ENCODE measurements at places on chromosomes 13 and 19.
A peak's percentile ranks its signal among the peaks of the same experiment; 100 is the strongest.

- H3K27ac ChIP-seq: no peak overlapping the region
- H3K4me1 ChIP-seq: no peaks in the 10 kb centered on the region
- H3K27me3 ChIP-seq: no peaks in the 10 kb centered on the region
- no peak for DNase-seq
Observed at GRCh38 chr13:68345963-68346531, 1115.9 kb upstream of the PCDH9 start.

GRCh38 chr19:58395220-58395978, at the start of gene RNF225:
RNF225 (plus strand) TSS chr19:58395656; CDS start chr19:58396090, 434 bp downstream.
- H3K36me3 ChIP-seq: peaks cover 10% of the 10 kb centered on the region
- DNase-seq: no peak
- no peak within 1 kb of the TSS for H3K27ac ChIP-seq
- H3K4me3 ChIP-seq: no peak within 1 kb of the TSS
- peaks cover 25% of the 10 kb centered on the region for H3K27me3 ChIP-seq

DNA sequence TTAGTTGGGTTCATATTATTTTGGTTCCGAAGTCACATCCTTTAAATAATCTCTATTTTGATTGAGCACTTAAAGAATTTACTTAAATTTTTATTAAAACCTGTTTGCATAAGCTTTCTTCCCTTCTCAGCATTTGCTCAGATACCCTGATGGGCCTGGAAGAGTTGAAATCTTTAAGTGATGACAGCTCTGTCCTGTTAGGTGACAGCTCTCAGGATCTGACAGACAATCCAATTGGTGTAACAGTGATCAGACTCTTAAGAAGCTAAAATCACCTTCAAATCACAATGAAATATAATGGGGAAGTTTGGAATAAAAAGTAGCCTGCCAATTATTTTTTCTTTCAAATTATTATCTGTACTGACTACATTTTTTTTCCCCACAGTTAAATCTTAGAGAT, 284.4 kb downstream of the LMO7 start:
- DNase-seq: no peak
- H3K27ac ChIP-seq: no peak overlapping the region
- no peaks in the 10 kb centered on the region for H3K36me3 ChIP-seq
- no peak overlapping the region for H3K4me3 ChIP-seq
- H3K27me3 ChIP-seq: no peaks in the 10 kb centered on the region
- H3K4me1 ChIP-seq: no peaks in the 10 kb centered on the region

DNA sequence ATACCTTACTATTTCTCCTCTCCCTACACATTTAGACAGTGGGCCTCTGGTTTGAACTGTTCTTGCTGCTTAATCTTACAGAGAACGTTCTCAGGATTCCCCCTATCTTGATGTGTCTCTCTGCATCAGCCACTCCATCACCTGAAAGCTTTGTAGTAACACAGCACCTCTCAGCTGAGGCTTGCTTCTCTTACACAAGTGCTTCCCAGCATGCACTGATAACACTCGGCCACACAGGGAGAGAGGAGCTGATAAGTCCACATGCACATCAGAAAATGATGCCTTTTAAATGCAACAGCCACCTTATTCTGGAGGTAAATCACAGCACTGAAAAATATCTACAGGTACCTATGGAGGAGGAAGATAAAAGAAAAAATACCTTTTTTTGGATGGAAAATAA, 192.2 kb upstream of the TSHZ3 start:
- H3K27me3 ChIP-seq: no peaks in the 10 kb centered on the region
- no peak overlapping the region for H3K4me3 ChIP-seq
- H3K4me1 ChIP-seq: no peaks in the 10 kb centered on the region
- H3K36me3 ChIP-seq: no peaks in the 10 kb centered on the region
- H3K27ac ChIP-seq: no peak overlapping the region

DNA sequence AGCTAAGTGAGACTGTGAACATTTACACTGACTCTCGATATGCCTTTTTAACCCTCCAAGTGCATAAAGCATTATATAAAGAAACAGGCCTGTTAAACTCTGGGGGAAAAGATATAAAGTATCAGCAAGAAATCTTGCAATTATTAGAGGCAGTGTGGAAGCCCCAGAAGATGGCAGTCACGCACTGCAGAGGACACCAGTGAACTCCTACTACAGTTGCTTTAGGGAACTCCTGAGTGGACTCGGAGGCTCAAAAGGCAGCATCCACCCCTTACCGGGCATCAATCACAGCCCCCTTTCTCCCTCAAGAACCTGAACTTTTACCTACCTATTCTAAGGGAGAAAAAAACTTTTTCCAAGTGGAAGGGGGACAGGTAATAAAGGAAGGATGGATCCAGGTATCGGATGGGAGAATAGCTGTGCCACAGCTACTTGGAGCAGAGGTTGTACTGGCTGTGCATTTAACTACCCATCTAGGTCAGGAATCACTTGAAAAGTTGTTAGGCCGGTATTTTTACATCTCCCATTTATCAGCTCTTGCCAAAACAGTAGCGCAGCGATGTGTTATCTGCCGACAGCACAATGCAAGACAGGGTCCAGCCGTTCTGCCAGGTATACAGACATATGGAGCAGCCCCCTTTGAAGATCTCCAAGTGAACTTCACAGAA, 80.1 kb downstream of the ZNF486 start:
- no peak overlapping the region for H3K27ac ChIP-seq
- H3K4me1 ChIP-seq: no peaks in the 10 kb centered on the region
- H3K4me3 ChIP-seq: no peak overlapping the region
- no peaks in the 10 kb centered on the region for H3K27me3 ChIP-seq

DNA sequence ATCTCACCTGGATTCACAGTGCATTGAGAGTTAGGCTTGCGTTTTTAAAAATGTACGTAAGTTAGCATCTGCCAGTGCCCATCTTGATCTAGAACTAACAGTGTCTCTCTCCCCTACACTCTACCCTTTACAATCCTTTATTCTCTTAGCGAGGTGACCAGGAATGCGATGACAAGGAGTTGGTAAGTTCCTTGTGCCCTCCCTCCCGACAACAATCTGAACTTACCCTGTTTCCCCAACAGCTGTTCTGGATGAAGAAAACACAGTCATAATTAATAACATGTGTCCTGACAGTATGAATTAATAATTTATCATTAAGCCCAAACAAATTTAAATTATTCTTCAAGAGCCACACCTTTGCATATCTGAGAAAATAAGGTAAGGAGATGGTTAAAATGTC, 6.3 kb downstream of the TSHZ3 start:
- H3K4me3 ChIP-seq: no peak overlapping the region
- peaks cover 24% of the 10 kb centered on the region for H3K4me1 ChIP-seq
- H3K27ac ChIP-seq: no peak overlapping the region
- DNase-seq: no peak

GRCh38 chr13:113065406-113066141, 40.0 kb upstream of the F7 start:
- no peak for DNase-seq
- H3K4me3 ChIP-seq: no peak overlapping the region
- H3K4me1 ChIP-seq: no peaks in the 10 kb centered on the region
- no peak overlapping the region for H3K27ac ChIP-seq

DNA sequence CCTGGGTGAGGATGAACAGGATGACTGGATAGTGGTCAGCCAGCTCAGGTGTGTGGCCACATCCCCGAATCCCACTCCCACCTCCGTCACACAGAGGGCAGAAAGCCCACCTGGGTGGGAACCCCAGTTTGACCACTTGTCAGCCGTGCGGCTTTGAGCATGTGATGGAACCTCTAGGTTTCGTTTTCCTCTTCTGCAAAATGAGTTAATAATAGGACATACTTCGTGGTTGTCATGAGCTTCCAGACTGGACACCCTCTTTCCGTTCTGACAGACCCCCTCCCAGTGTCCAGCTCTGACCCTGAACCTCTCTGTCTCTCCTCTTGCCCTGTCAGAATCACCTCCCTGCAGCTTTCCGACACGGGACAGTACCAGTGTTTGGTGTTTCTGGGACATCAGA, 1.8 kb downstream of the AXL start:
- no peak for DNase-seq
- H3K4me1 ChIP-seq: peaks cover 14% of the 10 kb centered on the region
- no peak overlapping the region for H3K4me3 ChIP-seq
- no peaks in the 10 kb centered on the region for H3K36me3 ChIP-seq
- H3K27ac ChIP-seq: peak overlapping the region; percentile 97

GRCh38 chr19:2810141-2811091, 9.3 kb upstream of the ZNF554 start:
- H3K4me3 ChIP-seq: no peak overlapping the region
- DNase-seq: peak; percentile 4
- peaks cover 6% of the 10 kb centered on the region for H3K4me1 ChIP-seq
- no peak overlapping the region for H3K27ac ChIP-seq
- peaks cover 54% of the 10 kb centered on the region for H3K36me3 ChIP-seq

GRCh38 chr19:7698583-7698982, 3.3 kb downstream of the FCER2 start:
- no peaks in the 10 kb centered on the region for H3K4me1 ChIP-seq
- H3K27ac ChIP-seq: no peak overlapping the region
- H3K36me3 ChIP-seq: no peaks in the 10 kb centered on the region

DNA sequence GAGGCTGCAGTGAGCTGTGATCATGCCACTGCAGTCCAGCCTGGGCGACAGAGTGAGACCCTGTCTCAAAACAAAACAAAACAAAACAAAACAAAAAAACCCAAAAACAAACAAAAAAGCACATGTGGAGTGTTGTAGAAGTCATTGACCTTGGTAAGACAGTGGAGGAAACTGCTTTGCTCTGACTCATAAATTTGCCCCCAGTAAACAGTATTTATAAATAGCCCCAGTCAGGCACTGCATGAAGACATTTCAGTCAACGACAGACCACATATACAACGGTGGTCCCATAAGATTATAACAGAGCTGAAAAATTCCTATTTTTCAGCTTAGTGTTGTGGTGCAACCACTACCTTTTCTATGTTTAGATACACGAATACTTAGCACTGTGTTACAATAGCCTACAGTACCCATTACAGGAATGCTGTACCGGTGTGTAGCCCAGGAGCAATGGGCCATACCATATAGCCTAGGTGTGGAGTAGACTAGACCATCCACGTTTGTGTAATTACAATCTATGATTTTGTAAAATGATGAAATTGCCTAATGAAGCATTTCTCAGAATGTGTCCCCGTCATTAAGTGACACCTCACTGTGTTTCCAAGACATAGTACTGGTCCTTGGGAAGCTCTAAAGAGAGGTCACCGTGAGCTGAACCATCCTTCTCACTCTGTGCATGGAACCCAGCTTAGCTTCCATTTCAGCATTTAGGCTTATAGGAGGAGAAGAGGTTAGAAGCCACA, 1.1 kb downstream of the ARL11 start:
- DNase-seq: no peak
- H3K27ac ChIP-seq: no peak overlapping the region
- peaks cover 16% of the 10 kb centered on the region for H3K4me1 ChIP-seq
- H3K36me3 ChIP-seq: no peaks in the 10 kb centered on the region
- no peaks in the 10 kb centered on the region for H3K27me3 ChIP-seq
- no peak overlapping the region for H3K4me3 ChIP-seq

GRCh38 chr19:34254698-34255432, 511 bp downstream of the GARRE1 start:
- no peaks in the 10 kb centered on the region for H3K36me3 ChIP-seq
- DNase-seq: peak; percentile 64
- peaks cover 48% of the 10 kb centered on the region for H3K4me1 ChIP-seq

- no peak overlapping the region for H3K27ac ChIP-seq
- H3K4me1 ChIP-seq: peaks cover 23% of the 10 kb centered on the region
- H3K27me3 ChIP-seq: no peaks in the 10 kb centered on the region
- H3K36me3 ChIP-seq: no peaks in the 10 kb centered on the region
- DNase-seq: peak; percentile 93
Observed at GRCh38 chr19:45455707-45456499, 11.9 kb upstream of the FOSB start.

- no peak overlapping the region for H3K27ac ChIP-seq
- no peaks in the 10 kb centered on the region for H3K4me1 ChIP-seq
- H3K4me3 ChIP-seq: no peak overlapping the region
- DNase-seq: no peak
- H3K36me3 ChIP-seq: no peaks in the 10 kb centered on the region
Observed at GRCh38 chr13:44040070-44040817, 160.5 kb downstream of the LACC1 start.

DNA sequence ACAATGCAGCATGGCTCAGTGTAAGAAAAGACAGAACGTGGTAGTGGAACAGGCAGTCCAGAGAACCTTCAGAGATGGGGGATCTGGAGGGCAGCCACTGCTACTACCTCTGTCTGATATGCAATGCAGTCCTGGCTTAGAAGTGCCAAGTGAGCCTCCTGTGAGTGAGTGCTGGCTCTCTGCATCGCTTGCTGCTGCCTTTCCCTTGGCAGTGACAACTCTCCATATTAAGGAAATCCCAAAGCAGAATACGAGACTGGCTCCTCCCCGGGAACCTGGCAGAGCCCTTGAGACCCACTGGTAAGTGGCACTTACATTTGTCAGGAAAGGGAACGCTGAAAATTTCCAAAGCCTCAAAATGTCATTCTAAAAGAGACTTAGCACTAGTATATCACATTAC, 7.5 kb downstream of the DOCK9 start:
- no peaks in the 10 kb centered on the region for H3K27me3 ChIP-seq
- peak overlapping the region; percentile 40 for H3K27ac ChIP-seq
- H3K4me3 ChIP-seq: no peak overlapping the region
- H3K36me3 ChIP-seq: no peaks in the 10 kb centered on the region
- DNase-seq: no peak

- no peaks in the 10 kb centered on the region for H3K4me1 ChIP-seq
- peaks cover 36% of the 10 kb centered on the region for H3K36me3 ChIP-seq
- H3K27me3 ChIP-seq: no peaks in the 10 kb centered on the region
- no peak for DNase-seq
Observed at GRCh38 chr19:2201473-2202148, 34.5 kb downstream of the PLEKHJ1 start.

DNA sequence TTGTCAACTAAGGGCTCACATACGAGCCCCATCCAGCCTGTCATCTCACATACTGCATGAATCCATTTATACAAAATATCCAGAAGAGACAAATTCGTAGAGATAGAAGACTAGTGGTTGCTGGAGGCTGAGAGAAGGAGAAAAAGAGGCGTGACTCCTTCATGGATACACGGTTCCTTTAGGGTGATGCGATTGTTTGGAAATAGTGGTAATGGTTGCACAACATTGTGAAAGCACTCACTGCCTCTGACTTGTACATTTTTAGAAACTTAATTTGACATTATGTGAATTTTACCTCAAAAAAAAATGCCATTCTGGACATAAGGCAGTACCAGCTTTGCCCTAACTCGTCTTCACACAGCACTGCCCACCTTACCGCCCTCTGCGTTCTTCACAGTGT, 27.3 kb downstream of the IGFL1 start:
- no peaks in the 10 kb centered on the region for H3K4me1 ChIP-seq
- peaks cover 28% of the 10 kb centered on the region for H3K27me3 ChIP-seq
- H3K36me3 ChIP-seq: no peaks in the 10 kb centered on the region

GRCh38 chr19:4009990-4010807, 2.7 kb downstream of the PIAS4 start:
- no peak overlapping the region for H3K27ac ChIP-seq
- peak overlapping the region; percentile 3 for H3K4me3 ChIP-seq
- DNase-seq: no peak

GRCh38 chr13:24355103-24355502, 45.7 kb downstream of the C1QTNF9 start:
- no peak overlapping the region for H3K27ac ChIP-seq
- H3K4me1 ChIP-seq: no peaks in the 10 kb centered on the region
- no peak overlapping the region for H3K4me3 ChIP-seq
- H3K36me3 ChIP-seq: no peaks in the 10 kb centered on the region
- no peak for DNase-seq

- H3K27ac ChIP-seq: no peak overlapping the region
- peaks cover 5% of the 10 kb centered on the region for H3K27me3 ChIP-seq
- DNase-seq: no peak
- H3K4me3 ChIP-seq: no peak overlapping the region
Observed at GRCh38 chr13:52924289-52925148, 76.1 kb upstream of the PCDH8 start.

GRCh38 chr13:33479105-33479504, 193.6 kb upstream of the STARD13 start:
- no peak for DNase-seq
- no peaks in the 10 kb centered on the region for H3K36me3 ChIP-seq
- no peaks in the 10 kb centered on the region for H3K27me3 ChIP-seq
- no peak overlapping the region for H3K4me3 ChIP-seq
- H3K4me1 ChIP-seq: no peaks in the 10 kb centered on the region

All from heart left ventricle (tissue), 16 donors.